ENCODE measurements at places on chromosomes 11 and 22.

DNA sequence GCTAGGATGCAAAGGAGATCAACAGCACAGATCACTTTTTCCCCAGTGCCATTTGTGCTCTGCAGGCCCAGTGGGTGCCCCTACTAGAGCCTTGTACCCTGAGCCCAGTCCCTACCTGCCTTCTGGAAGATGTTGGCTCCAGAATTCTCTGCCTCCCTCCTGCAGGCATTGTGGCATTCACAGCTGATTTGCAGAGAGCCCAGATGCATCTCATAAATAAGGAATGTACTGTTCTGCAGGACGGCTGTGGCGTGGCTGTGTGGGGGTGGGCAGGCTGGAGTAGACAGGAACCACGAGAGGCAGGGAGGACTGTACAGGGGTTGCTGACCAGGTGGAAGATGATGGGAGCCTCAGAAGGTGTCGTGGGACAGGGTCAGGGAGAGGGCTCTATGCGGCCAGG is 11.2 kb upstream of the MIAT start:
- DNase-seq = peak; percentile 55

DNA sequence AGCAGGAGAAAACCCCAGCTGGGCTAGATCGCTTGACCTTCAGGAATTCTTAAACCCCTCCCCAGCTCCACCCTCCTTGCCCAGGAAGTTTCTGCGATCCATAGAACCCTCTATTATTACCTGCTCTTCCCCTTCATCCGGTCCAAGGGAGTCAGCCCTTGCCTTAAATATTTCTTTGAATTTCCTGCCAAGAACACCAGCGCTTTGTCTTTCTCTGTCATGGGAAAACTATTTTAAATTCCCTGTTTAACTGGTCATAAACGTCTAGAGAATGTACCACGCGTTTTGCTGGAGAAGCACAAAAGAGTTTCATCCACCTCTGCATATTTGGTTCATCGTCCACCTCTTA is 496 bp upstream of the TRAF6 start:
- DNase-seq = peak; percentile 32

DNA sequence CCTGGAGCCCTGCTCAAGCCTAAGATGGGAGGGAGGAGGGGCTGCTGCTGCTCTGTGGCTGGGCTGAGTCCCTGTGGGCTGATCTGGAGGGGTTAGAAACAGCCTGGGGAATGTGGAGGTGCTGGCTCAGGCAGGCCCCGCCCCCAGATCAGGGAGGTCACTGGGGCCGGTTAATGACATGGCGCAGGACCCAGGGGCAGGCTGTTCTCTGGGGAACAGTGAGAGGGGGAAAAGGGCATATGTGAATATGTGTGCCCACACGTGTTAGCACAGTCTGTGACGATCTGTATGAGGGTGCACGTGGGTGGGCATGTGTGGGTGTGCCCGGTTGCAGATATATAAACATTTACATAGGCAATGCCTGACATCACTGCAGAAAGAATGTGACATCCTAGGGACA is 143.5 kb downstream of the MIAT start:
- peak; percentile 76 for DNase-seq

DNA sequence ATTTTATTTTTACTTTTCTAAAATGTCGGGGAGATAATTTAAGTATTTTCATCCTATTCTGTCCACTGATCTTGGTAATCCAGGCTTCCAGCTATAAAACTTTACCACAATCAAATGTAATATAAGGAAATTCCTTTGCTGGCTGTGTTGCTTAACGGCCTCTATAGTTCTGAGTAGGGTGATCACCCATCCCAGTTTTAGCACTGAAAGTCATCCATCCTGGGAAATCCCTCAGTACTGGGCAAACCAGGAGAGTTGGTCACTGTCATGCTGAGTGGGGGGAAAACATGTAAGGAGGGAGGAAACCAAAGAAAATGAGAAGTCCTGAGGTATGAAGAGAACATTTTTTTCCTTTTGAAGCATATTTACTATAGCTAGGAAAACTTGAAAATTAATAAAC is 12.8 kb upstream of the BACE1-AS start:
- DNase-seq = no peak
